Hepatocyte (in vitro differentiated cells): ENCODE measurements at places on chromosomes 6 and 20. TPM values are rescaled to one million over a fixed set of nuclear protein-coding genes. Genes with fewer than 3 reads are reported as not detected.

FAM229B gene
- polyA plus RNA-seq: 18.6 and 25.3 TPM in 2 replicates

DNA sequence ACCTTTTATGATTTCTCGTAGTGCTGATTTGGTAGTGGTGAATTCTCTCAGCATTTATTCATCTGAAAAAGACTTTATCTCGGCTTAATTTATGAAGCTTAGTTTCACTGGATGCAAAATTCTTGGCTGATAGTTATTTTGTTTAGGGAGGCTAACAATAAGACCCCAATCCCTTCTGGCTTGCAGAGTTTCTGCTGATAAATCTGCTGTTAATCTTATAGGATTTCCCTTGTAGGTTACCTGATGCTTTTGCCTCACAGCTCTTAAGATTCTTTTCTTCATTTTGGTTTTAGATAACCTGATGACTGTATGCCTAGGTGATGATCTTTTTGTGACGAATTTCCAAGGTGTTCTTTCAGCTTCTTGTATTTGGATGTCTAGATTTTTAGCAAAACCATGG, 388.7 kb downstream of the UTRN start:
- DNase-seq: no peak

DNA sequence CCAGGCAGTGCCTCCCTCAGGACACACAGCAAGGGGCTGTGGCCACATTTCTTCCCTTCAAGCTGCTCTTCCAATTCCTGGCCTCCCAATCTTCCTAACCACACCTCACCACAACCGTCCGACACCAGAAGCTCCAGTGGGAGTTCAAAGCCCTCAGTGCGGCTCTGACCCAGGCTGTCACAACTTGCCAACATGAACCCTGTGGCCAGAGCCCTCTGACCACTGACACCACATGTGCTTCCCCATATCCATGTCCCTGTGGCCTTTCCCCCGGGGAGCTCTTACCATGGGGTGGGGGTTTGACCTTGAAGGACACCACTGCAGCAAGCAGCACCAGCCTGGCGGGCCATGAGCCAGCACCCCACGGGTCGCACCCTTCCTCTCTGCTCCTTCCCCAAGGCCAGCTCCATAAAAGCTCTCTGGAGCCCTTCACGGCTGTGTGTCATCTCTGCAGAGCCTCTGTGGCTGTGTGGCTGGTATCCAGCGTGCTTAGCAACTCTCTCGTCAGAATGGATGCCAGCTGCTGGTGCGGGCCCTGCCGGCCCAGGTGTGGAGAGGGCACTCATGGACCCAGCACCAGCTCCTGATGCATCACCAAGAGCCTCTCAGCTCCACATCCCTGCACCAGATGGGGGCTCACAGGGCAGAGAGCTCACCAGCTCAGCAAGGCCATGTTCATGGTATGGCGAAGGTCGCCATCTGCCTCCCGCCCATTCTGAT, 106.1 kb downstream of the PSMB1 start:
- no peak for DNase-seq

TREML2 gene
- polyA plus RNA-seq: not detected in 2 replicates

DNA sequence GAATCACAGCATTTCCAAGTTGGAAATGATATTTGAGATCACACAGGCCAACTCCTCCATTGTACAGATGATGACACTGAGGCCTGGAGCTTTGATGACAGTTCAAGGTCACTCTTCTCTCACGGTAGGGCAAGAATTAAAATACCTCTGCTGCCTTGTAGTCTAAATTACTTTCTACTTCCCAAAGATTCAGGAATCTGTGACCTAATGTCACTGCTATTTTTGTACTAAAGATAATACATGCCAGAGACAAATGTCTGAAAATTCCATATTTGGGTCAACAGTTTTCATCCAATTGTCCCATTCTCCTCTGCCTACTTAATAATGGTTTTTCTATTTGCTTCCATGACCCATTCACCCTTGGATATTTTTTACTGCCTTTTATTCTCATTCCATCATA, 160.0 kb downstream of the SOD2 start:
- no peak for DNase-seq

GRCh38 chr6:37993596-37993995, 174.1 kb downstream of the ZFAND3 start:
- no peak for DNase-seq
